Endothelial cell of umbilical vein (primary cell): ENCODE measurements at places on chromosomes 4 and X. TPM values are rescaled to one million over a fixed set of nuclear protein-coding genes. Genes with fewer than 3 reads are reported as not detected.
A peak's percentile ranks its signal among the peaks of the same experiment; 100 is the strongest.

DNA sequence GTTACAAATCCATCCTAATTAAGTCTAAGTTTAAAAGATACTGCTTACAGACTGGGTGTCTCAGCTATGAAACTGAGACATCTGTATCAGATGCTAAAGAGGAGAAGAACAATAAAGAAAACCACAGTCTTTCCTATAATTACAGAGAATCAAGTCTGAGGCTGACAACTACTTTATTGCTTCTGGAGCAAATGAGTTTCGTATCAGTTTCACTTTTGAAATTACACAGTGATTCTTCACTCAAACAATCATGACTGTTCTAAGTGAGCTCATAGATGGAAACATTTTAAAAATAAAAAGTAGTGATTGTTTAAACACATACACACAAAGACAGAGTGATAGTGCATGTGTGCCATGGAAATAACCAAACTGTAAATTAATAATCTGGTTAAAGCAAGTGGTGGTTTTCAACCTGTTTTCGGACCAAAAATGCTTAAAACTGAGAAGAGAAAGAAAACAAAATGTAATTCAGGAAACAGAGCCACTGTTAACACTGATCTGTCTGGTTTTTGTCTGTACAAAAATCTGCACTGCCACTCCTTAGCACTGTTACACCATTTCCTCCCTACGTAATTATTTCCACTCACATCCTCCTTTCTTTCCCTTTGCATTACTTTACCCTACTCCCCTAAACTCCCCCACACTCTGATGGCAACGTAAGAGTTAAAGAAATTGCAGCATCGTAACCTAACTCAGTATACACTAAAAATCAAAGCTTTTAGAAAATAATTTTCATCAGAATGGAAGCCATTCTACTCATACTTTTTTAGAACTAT lies 12.5 kb downstream of the RFC1 start:
- peak; percentile 83 for DNase-seq

- DNase-seq, result peak; percentile 60
Observed at GRCh38 chrX:119693040-119693995, at the start of gene SEPTIN6. Gene SEPTIN6, minus strand, starts transcription at chrX:119693168. Its CDS starts 63 bp downstream, at chrX:119693105.

GRCh38 chr4:142330311-142330710 lies 515.8 kb downstream of the INPP4B start:
- no peak for DNase-seq

DNA sequence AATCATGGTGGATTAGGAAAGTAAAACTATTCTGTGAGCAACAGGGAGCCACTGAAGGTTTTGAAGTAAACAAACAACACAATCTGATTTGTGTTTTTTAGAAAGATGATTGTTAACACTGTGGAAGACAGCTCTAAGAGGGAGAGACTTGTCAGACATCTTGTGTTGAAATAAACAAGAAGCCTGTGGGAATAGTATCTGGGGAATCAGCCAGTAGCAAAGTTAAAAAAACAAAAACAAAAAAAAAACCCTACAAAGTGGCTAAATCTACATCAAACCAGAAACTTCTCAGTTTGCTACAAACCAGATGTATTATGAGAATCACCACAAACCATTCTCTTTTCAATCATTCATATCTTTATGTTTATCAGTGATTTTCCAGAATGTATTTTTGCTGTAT lies 125.7 kb upstream of the GPC4 start:
- DNase-seq, result no peak

DCAF12L1 gene
- polyA plus RNA-seq, result 23.5 and 30.7 TPM in 2 replicates

GPRIN3 gene
- polyA plus RNA-seq, result 0.16 and 0.17 TPM in 2 replicates

DNA sequence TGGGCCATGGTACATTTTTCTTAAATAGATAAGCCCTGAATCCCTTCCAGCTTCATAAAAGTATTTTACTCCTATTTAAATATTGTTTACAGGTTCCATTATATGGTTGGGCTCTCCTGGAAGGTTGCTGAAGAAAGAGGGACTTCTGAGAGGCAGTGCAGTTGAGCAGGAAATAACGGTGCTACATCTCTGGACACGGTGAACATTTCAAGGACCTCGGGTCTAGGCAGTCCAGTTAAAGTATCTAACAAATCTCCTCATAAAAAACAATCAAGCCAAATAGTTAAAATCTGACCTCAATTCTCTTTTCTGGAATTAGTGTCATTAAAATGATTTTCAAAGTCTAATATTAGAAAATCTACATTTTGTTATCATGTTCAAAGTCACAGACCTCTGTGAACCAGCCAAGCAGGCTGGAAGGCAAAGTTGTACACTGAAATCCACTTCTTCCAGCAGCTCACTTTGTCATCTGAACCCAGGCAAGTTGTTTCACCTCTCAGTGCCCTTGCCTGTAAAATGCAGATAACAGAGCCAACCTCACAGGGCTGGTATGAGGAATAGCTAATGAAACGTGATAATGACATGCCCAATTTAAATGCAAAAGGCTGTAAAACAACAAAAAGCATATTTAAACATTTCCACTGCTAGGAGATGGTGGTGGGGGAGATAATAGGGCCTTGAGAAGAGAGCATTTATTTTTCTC lies 267.0 kb upstream of the KLF3 start:
- DNase-seq, result no peak

RENBP gene
- 16.0 and 16.2 TPM in 2 replicates for polyA plus RNA-seq

- DNase-seq, result no peak
Observed at GRCh38 chr4:39524161-39524957, 2.9 kb downstream of the UGDH start.

DNA sequence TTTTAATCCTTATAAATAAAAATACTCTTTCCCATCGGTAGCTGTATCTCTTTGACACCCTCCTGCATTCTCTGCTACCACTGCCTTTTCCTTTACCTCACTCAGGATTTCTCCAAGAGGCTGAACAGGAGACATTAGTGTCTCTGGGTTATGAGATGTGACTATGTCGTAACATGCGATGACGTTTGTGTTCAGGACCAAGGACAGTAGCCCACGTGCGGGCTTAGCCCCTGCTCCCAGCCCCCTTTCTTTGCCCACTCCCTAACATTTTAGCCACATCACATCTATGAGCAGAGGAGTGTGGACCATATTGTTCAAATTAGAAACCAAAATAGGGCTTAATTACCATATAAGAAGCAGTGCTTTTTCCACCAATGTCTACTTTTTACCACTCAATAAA lies 369.3 kb downstream of the FBXW7 start:
- peak; percentile 9 for DNase-seq

DNA sequence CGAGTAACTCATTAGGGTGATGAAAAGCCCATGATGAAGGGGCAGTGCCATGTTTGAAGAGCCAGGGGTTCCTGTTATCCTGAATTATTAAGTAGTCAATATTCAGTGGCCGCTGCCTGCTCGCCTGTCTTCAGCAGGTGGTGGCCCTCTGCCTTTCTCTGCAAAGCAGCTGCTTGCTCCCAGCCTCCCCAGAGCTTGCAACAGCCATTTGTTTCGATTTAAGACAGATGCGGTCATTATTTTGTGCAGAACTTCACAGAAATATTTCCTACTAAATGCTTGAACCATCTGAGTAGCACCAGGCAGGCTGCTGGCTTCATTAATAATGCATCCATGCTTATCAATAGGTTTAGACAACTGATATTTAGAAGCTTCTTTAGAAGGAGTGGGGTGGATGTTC lies 104.3 kb upstream of the TTC29 start:
- no peak for DNase-seq

GRCh38 chrX:101370888-101371504 lies 15.0 kb downstream of the BTK start:
- DNase-seq, result no peak

GRCh38 chr4:120517966-120518365 lies 404.6 kb downstream of the PRDM5 start:
- DNase-seq, result peak; percentile 99

GRCh38 chrX:39688576-39689375 lies 409.0 kb downstream of the BCOR start:
- DNase-seq, result peak; percentile 18

PABPC1L2A gene
- not detected in 2 replicates for polyA plus RNA-seq

- DNase-seq, result peak; percentile 44
Observed at GRCh38 chrX:155027509-155028066, 944 bp downstream of the FUNDC2 start.

- DNase-seq, result no peak
Observed at GRCh38 chr4:108427946-108428485, 192.4 kb upstream of the RPL34 start.

IDS gene
- polyA plus RNA-seq, result 42.9 and 44.0 TPM in 2 replicates

- peak; percentile 6 for DNase-seq
Observed at GRCh38 chr4:101153653-101154052, 193.7 kb downstream of the PPP3CA start.

- DNase-seq, result no peak
Observed at GRCh38 chr4:145531223-145531622, 49.6 kb downstream of the SMAD1 start.
